ENCODE measurements at places on chromosomes 2 and 18.

GRCh38 chr2:231666171-231667095 lies 41.9 kb upstream of the PTMA start:
- peak; percentile 79 for DNase-seq

DNA sequence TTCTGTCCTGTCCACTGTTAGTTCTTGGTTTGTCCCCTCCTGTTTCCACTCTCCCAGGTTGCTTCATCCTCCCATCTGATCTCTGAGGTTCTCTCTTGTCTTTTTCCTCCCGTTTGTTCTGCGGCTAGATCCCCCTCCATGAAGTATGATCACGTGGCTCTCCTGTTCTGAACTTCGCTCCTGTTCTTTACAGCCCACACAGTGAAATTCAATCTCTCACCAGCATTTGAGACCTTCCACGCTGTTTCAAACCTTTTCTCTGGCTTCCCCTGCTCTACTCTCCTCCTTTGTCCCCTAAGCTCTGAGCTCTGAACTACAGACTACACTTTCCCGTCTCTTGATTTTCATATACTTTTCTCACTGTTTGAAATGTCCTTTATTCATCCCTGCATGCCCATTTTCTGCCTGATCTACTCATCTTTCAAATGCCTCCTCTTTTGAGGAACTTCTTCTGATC lies 83.5 kb downstream of the OSBPL6 start:
- no peak for DNase-seq

GRCh38 chr2:38691994-38692393 lies 26.1 kb downstream of the GALM start:
- DNase-seq = no peak

DNA sequence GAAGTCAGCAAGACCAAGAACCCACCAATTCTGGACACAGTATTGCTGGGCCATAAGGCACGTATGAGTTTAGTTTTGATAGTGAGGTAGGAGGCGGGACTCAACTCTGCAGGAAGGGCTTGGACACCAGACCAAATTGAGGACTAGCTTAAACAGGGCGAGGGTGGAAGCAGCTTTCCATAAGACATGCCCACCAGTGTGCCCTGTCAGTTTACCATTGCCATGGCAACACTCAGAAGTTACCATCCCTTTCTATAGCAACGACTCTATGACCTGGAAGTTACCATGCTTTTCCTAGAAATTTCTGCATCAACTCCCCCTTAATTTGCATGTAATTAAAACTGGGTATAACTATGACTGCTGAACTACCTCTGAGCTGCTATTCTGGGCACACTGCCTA lies 2.8 kb downstream of the M1AP start:
- DNase-seq = no peak

- no peak for DNase-seq
Observed at GRCh38 chr2:200331061-200331400, 24.5 kb downstream of the SPATS2L start.

GRCh38 chr18:74597034-74597661 lies 522 bp upstream of the ZNF407 start:
- peak; percentile 46 for DNase-seq

Measured in fibroblast of skin of left quadriceps (primary cell).